ENCODE measurements at places on chromosomes 7 and 10.

GRCh38 chr10:51266496-51266895 is 192.2 kb downstream of the PRKG1 start:
- no peak for DNase-seq

GRCh38 chr10:24382045-24382444 is 173.1 kb downstream of the KIAA1217 start:
- DNase-seq, result no peak

- no peak for DNase-seq
These were observed 73.3 kb downstream of the CHST15 start for GRCh38 chr10:124019886-124020797.

GRCh38 chr7:149558149-149558861 is 60.7 kb upstream of the ZNF746 start:
- no peak for DNase-seq

DNA sequence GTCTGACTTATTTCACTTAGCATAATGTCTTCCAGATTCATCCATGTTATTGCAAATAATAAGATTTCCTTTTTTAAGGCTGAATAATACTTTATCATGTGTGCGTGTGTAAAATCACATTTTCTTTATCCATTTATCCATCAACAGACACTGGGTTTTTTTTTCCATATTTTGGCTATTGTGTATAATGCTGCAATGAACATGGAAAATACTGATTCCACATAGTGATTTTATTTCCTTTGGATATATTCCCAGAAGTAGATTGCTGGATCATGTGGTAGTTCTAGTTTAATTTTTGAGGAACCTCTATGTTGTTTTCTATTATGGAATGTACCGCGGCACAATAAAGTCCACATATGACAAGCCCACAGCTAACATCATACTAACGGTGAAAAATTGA is 180.1 kb downstream of the PON1 start:
- no peak for DNase-seq

DNA sequence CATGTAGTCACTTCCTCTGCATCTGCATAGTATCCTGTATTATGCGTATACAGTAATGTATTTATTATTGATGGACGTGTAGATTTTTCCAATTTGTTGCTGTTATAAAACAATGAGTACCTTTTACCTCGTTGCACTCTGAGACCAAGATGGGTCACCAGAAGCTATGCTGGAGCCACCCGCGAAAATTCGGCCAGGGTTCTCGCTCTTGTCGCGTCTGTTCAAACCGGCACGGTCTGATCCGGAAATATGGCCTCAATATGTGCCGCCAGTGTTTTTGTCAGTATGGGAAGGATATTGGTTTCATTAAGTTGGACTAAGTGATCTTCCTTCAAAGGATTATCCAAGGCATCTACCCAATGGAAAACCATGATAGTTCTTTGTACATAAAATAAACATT is 1.0 kb downstream of the PSMC2 start:
- DNase-seq, result no peak

DNA sequence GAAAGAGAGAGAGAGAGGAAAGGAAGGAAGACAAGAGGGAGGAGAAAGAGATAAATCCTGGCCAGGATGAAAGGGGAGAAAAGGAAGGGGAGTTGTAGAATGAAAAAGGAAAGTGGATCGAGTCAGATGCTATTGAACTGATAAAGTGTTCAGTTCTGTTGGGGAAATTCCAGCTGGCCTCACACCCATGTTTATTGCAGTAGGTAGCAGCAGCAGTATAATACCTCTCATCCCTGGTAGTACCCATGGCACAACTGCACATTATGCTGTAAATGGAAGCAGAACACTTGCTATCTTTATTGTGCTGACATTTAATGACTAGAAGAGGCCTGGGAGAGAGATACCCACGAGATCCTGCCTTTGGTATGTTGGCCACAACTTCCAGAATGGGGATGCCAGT is 178.1 kb downstream of the EVX1 start:
- no peak for DNase-seq

- DNase-seq, result no peak
These were observed 65.9 kb downstream of the FGFR2 start for GRCh38 chr10:121532292-121532864.

DNA sequence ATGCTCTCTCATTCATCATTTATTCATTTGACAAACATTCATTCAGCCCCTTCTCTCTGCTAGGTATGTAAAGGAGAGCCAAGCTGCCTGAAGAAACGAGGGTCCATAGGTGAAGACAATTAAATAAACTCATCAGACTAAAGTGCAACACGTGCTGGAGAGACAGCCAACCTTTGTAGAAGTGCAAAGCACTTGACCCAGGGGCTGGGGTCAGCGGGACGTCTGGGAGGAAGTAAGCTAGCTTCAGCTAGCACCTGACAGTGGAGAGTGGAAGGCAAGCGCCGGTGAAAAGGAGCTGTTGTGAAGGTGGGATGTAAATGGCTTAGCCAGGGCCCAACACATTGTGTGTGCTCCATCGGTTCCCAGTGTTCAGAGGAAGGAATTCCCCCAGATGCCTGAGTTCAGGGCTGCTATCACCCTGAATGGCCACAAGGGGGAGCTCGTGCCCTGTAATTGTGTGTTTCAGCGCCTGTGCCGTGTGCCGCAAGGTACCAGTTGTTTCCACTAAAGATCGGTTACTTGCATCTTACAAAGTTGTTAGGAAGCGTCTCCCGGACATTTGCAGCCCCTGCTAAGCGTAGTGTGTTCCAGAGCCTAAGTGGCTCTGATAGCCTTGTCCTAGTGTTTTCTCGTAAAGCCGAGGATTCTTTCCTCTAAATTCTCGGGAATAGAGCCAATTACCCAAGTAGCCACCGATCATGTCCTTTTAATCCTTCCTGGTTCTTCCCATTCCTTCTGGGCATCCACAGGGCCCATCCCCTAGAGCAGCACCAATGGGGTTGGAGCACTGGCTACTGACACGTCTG is 30.6 kb downstream of the TLX1 start:
- DNase-seq, result peak; percentile 87

DNA sequence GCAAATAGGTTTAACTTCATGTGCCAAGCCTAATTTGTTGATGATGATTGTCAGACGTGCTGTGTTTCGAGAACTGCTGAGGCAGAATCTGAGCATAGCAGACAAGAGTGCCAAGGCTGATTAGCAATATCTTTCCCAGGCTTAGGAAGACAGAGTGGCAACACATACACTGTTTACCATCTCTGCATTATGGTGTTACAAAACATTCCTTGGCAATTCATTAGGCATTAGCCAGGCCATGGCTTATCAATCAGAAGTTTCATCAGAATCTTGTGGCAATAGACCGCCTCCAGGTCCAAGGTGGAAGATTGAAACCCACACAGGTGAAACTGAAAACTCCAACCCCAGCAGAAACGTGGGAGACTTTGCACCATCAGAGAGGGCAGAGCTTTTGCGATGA is 148.5 kb downstream of the AOAH start:
- DNase-seq, result no peak

DNA sequence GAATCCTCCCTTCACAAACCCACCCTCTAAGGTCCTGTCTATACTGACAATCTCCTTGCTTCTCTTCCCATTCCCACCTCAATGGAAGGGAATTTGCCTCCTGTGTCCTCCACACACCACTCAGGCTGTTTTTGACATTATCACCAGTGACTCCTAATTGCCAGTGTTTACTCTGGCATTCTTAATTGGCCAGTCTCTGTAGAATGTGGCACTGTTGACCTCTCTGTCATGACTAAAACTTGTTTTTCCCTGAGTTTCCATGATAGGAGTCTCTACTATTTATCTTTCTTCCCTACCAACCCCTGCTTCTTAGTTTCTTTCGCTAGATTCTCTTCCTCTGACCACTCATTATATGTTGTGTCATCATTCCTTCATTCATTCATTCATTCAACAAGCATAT is 12.1 kb downstream of the SLC16A12 start:
- no peak for DNase-seq

DNA sequence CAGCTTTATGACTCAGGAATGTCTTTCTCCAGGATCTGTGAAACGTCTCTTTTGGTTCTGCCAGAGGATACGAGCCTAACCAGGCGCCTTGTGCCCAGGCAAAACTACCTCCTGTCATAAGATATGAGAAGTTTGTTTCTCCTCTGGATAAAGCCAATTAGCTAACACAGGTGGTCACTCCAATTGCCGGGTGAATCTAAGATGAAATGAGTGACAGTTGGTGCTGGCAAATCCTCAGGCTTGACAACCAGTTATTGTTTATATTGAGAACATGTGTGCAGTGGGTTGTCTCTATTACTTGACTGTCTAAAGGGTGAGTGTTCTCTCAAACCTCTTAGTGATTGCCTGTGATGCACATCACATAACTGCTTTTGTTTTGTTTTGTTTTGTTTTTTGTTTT is 449.1 kb downstream of the XPNPEP1 start:
- DNase-seq, result no peak

DNA sequence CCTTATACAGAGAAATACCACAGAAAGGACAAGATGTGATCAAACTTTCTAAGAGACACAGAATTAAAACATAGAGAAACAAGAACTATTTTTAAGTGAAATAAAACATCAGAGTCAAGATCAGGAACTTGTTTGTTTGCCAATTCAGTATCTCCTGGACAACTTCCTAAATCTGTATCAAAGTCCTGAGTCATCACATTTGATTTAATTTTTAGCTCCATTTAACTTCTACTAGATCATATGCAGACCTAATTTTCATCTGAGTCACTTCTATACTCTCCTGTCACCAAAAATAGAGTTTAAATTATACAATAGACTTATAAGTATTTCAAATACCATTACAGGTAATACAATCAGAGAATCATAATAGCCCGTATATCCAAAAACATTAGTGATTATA is 268.1 kb downstream of the PRKG1 start:
- no peak for DNase-seq

- DNase-seq, result peak; percentile 20
These were observed 32.5 kb upstream of the FEZF1 start for GRCh38 chr7:122337011-122337410.

- DNase-seq, result no peak
These were observed 332.5 kb upstream of the ETV1 start for GRCh38 chr7:14321947-14322346.

Data from retina (tissue), 1 donor.